ENCODE measurements at places on chromosomes 2 and 18.

GRCh38 chr2:130827502-130828251, 9.0 kb upstream of the ARHGEF4 start:
- DNase-seq = no peak

- no peak for DNase-seq
Measured at GRCh38 chr2:23628926-23629771, 244.2 kb downstream of the KLHL29 start.

GRCh38 chr2:23565374-23565773, 180.4 kb downstream of the KLHL29 start:
- no peak for DNase-seq

- peak; percentile 26 for DNase-seq
Measured at GRCh38 chr18:13446610-13447461, 228.3 kb downstream of the LDLRAD4 start.

- DNase-seq = no peak
Measured at GRCh38 chr2:18980104-18980785, 378.2 kb downstream of the OSR1 start.

GRCh38 chr2:33437815-33438214, 38.6 kb upstream of the RASGRP3 start:
- no peak for DNase-seq

DNA sequence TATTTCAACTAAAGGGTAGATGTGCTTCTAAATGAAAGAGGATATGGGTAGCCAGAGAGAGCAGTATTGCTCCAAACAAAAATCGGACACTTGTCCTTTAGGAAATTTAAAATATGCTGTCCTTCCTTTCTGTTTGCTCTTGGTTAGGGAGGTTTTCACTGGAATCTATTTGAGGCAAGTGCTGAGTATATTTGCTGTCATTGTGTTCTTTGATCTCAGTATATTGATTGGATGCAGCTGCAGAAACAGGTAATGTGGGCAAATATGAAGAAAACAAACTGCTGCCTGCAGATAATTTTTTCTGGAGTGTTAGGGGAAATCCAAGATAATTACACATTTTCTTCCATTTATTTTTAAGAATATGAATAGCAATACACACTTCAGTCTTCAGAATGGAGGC, 410.2 kb downstream of the NCKAP5 start:
- no peak for DNase-seq

DNA sequence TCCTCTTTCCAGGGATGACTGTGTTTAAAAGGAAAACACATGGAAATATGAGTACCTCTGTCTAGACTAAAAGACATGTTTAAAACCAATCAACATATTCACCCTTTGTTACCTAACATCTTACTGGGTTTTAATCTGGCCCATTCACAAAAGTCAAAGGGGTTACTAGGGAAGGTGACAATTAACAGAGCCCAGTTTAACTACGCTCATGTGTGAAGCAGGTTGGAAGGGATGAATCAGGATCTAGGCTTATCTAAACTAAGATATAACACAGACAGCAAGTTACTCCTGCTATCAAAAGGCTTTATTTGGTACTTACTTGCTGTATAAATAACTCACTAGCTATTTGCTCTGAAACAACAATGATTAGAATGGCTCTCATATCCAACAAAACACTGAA, 337.0 kb downstream of the NCKAP5 start:
- DNase-seq = no peak

- no peak for DNase-seq
Measured at GRCh38 chr2:163044114-163044513, 205.5 kb upstream of the KCNH7 start.

DNA sequence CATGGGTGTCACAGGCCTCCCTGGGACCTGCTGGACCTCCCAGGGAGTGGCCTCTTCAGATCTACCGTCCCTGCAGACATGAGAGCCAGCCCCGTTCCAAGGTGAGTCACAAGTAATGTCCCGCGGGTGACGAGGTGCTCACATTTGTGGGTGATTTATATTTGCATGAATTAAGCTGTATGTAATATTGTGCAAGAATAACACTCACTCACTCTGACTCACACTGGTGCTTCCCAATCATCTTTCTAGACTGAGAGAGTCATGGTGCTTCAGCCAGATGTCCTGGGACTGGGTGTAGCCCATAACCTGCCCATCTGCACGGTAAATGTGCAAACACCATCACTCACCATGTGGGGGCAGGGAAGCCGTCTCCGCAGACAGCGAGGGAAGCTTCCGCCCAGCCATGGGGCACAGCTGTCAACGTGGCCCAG, 347.5 kb upstream of the SALL3 start:
- DNase-seq = no peak

GRCh38 chr2:212815453-212815852, 276.9 kb upstream of the ERBB4 start:
- no peak for DNase-seq

DNA sequence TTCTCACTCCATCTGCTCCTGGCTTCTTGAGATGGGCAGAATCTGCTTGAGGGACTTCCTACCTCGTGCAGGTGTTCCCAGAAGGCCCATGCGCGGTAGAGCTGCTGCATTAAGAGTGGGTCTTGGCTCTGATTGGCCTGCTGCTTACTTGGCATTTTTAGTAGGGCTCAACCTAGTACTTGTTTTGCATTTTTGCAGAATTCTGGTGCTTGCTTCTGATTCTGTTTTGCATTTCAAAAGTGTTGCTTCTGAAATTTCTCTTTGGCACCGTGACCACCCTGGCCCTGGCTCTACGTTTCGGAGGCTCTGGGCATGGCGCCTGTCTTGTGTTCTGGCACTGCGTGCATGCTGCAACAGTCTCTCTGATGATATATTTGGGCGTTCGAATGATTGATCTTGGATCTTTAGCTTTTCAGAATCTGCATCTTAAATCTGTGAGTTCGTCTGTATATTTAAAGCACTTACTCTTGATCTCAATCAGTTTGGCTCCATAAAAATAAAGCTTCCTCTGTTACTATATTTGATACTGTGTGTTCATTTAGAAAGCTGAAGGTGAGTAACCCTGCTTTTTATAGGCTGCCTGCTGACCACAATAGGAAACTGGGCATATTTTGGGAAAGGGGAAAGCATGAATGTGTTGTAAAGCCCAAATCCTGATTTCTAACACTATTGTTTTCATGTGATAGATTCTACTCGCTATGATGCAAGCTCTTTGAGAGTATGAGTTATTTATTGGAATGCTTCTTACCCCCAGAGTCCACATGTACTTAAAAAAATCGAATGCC, 22.2 kb downstream of the EFR3B start:
- DNase-seq = no peak

DNA sequence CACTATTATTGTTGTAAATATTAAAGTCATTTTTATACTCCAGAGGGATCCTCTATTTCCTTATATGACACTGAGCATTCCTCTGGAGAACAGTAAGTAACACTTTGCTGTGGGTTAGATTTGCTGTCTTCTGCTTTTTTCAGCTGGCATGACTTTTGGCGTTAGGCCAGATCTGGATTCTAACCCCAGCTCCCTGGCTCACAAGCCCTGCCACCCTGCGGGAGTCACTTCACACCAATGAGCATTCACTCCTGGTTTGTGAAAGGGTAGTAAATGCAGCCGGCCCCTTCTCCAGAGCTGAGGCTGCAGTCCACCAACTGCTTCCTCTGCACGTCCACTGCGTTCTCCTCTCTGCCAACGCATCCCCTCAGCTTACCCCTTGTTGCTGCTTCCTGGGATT, 373.8 kb upstream of the RAB6C start:
- no peak for DNase-seq

GRCh38 chr2:54249629-54250028, 6.4 kb downstream of the TSPYL6 start:
- DNase-seq = no peak

GRCh38 chr2:43131051-43131889, 95.1 kb downstream of the ZFP36L2 start:
- peak; percentile 50 for DNase-seq

DNA sequence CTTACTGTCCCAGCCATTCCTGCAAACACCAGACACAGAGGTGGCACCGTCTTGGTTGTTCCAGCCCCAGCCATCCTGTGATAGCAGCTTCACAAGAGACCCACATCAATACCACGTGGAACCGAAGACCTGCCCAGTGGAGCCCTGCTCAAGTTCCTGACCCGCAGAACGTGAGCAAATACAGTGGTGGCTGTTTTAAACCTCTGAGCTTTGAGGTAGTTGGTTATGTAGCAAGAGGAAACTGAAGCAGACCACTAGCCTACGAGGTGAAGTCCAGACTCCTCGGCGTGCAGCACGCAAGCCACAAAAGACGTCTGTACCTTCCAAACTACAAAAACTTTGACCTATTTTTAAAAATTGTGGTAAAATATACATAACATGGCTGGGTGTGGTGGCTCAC, 96.1 kb upstream of the ODC1 start:
- DNase-seq = no peak

GRCh38 chr2:189658306-189659212, 2.7 kb upstream of the ASNSD1 start:
- no peak for DNase-seq

GRCh38 chr2:29628862-29629261, 292.5 kb downstream of the ALK start:
- no peak for DNase-seq

DNA sequence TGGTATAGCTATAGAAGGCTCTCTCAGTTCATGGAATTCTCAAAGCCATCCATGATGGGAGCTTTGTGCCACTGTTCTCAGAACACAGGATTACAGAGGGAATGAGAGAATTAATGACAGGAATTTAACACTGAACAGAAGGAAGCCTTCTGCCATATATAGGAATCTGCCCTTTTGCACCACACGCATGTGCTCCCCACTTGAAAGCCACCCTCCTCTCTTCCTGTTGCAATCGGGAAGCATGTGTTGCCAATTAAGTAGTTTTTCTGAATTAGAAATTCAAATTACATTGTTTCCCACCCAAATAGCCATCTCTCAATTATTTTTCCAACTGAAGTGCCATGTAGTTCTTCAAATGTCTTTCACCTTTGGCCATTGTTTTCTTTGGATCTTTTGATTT, 71.3 kb downstream of the C1D start:
- no peak for DNase-seq

- DNase-seq = no peak
Measured at GRCh38 chr2:119253114-119253702, 29.6 kb downstream of the STEAP3 start.

GRCh38 chr2:184598316-184599053, at the start of gene ZNF804A:
TSS of gene ZNF804A (plus strand) at chr2:184598529. CDS start at chr2:184598960, 431 bp downstream.
- DNase-seq = no peak

DNA sequence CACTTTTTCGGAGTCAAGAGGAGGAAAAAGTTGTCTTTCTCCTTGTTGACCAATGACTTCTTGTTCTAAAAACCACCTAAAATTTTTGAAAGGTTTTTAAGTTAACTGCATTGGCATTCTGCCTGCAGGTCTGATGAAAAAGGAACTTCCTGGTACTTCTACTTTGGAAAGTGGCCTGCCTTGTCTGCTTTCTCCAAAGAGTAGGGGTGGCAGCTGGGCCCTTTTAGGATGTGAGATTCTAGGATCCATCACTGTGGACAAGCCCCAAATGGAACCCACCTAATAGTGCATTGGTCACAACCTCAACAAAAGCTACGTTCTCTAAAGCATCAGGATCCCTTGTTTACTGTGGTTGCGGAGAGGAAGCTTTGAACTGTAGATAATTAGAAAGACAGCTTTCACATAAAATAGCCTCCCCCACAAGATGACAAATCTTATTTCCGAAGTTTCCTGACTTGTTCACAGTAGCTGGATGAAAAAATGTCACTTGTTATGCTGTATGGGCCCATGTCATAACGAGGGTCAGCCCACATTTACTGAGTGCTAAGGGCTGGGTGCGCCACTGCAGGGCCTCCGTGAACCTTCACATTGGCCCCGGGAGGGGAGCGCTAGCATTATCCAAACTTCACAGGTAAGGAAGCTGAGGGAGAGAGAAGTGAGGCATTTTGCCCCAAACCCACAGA, 17.4 kb downstream of the ASPRV1 start:
- DNase-seq = no peak

GRCh38 chr18:60493066-60493465, 120.5 kb upstream of the MC4R start:
- DNase-seq = no peak

- no peak for DNase-seq
Measured at GRCh38 chr2:177771191-177771590, 301.4 kb downstream of the PDE11A start.

GRCh38 chr2:178476477-178476876, 1.9 kb downstream of the FKBP7 start:
- no peak for DNase-seq

GRCh38 chr2:54047091-54047490, 68.3 kb upstream of the ACYP2 start:
- DNase-seq = no peak

- no peak for DNase-seq
Measured at GRCh38 chr2:144201126-144201525, 318.8 kb downstream of the ZEB2 start.

- no peak for DNase-seq
Measured at GRCh38 chr2:159564081-159564480, 52.3 kb downstream of the BAZ2B start.

- no peak for DNase-seq
Measured at GRCh38 chr18:58208207-58208932, 164.3 kb downstream of the NEDD4L start.

- DNase-seq = no peak
Measured at GRCh38 chr2:121521359-121521758, 9.3 kb upstream of the RNU4ATAC start.

DNA sequence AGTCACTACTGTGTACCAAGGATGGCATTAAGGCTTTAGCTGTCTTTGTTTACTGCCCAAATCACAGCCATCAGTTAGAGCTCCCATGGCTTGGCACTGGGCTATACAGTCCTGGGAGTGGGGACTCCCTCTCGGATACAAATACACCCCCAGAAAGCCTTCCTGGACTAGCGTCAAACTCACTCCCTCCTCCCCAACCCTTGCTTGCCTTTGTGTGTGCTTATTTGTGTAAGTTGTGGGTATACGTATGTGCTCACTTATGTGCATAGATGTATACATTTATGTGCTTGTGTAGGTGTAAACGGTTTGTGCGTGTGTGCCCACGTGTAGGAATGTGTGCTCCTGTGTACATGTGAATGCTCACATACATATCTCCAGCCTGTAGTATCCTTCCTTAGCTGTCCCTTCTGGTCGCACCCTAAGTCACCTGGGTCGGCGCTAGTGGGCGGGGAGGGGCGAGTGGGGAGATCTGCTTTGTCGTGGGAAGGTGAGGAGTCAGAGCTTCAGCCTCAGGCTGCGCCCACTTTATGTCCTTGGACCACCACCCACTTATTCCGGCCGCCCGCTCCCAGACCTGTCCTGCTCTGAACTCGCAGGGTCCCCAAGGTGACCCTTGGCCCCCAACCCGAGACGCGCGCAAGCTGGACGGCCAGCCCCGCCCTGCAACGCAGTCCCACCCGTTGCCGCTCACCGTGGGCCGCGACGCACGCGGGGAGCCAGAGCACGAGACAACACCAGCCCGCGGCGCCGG, 461 bp downstream of the PRADC1 start:
- peak; percentile 31 for DNase-seq

Measured in stimulated activated CD4-positive, alpha-beta T cell treated with anti-CD3 and anti-CD28 coated beads, Interleukin-4, amount 100 ng/mL, for 4 hours (primary cell).